Stimulated activated CD4-positive, alpha-beta T cell treated with anti-CD3 and anti-CD28 coated beads, TNF-alpha, amount 100 ng/mL, for 4 hours (primary cell): ENCODE measurements at places on chromosomes 13 and 19.

DNA sequence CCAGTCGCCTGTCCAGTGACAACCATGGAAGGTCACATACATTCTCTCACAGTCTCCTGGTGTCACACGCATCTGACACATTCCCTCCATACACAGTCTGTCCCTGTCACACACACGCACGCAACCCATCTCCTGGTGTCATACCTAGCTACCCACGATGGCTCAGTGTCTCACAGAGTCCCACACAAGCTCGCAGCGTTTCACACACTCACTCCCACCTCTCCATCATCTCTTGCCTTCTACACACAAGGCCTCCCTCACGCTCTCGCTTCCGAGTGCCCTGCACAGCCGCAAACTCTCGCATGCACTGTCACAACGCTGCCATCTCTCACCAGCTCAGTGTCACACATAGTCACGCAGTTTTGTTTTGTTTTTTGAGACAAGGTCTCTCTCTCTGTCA is 1.2 kb upstream of the GNG8 start:
- DNase-seq = no peak

DNA sequence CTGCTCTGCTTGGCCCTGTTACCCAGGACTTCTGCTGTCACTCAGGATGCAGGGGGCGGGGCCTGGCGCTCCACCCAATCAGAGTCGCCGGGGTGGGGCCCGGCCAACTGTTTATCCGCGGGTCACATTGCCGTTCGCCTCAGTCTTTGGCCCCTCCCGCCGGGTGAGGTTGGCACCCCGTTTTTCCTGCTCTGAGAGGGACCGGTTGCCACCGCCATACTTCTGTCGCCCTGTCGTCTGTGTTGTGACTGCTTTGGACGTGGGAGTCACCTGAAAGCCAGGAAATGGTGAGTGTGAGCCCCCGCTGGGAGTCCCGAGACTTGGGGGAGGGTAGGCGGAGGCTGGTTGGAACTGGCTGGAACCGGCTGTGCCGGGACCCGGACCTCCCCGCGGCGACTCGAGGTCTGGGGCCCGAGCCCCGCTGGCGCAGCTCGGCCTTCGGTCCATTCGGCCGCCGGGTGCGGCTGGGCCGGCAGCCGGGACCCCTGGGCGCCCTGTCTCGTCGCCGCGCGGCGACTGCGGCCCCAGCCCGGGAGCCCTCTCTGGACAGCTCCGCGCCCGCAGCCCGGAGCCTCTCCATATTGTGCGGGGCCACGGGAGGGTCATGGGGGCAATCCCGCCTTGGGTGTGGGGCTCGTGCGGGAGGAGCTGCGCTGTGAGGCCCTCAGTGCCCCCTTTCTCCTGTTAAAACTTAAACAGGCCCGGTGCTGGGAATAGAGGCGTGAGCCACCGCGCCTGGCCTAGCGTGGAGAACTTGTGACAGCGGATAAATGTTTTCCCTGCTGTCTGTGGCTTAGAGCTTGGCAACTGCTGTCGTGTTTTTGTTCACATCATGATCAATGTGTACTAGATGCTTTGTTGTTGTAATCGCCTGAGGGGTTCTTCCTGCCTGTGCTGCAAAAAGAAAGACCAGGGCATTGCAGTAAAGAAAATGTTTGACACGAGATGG is at the start of gene ZNF844:
TSS of gene ZNF844 (plus strand) at position 142 of the 949 bp plus-strand sequence. CDS start at position 285, 143 bp downstream.
- DNase-seq = peak; percentile 46

- DNase-seq = no peak
These were observed 1.7 kb downstream of the CEACAM5 start for GRCh38 chr19:41709951-41710645.

- DNase-seq = no peak
These were observed 5.4 kb upstream of the NDUFB7 start for GRCh38 chr19:14577264-14577663.

- DNase-seq = no peak
These were observed 19.4 kb upstream of the GSX1 start for GRCh38 chr13:27772651-27773425.

- DNase-seq = no peak
These were observed 23.6 kb downstream of the PROZ start for GRCh38 chr13:113182046-113182445.

DNA sequence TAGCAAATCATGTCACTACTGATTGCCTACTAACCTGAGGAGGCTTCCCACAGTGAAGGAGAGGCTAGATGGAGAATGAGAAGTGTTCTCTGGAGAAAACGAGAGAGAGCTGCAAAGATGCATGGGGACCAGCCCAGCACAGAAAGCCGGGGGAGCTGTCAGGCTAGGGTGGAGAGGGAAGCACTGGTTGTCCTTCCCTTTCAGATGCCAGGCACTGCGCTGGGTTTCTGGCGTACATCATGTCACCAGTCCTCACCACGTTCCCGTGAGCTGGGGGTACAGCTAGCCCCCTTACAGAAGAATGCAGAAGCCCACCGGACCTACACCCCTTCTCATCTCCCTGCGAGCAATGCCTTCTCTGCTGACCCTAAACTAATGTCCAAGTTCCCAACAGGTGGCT is 86.0 kb downstream of the STK24 start:
- DNase-seq = no peak

DNA sequence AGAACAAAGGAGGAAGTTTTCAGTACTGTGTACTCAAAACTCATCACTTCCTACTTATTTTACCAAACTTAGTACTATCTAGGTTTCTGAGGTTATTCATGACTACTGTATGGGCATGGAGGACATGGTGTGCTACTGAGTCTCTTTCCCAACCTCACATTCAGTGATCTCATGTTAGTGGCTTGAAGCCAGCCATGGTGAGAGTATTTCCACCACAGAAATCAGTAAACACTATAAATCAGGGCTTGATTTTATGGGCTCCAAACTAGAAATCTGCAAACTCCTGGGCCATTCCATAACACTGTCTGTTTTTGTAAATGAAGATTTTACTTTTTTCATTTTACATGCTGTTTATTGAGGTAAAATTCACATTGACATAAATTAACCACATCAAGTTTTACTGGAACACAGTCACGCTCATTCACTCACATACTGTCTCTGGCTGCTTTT is 19.7 kb downstream of the MED26 start:
- no peak for DNase-seq

DNA sequence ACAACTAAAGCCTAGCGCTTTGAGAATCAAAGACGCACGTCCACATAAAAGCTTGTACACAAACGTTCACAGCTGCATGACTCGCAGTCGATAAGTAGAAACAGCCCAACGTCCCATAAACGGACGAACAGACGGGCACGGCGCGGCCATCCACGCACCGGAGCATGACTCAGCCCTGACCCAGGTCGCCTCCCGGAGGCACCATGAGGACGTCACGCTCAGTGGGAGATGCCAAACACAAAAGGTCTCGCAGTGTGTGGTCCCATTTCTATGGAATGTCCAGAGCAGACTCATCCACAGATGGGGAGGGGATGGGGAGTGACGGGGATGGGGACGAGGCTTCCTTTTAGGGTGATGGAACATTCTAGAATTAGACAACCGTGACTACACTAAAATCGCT is 9.4 kb downstream of the POLRMT start:
- no peak for DNase-seq

GRCh38 chr19:892894-893689 is at the start of the genes MED16 and RNU6-9:
Gene MED16 (minus strand): TSS chr19:893187. CDS start chr19:891131, 2,056 bp downstream.
Gene RNU6-9 (plus strand): TSS chr19:893484.
- peak; percentile 85 for DNase-seq

GRCh38 chr13:76016799-76017400 is 380.8 kb downstream of the LMO7 start:
- no peak for DNase-seq

- no peak for DNase-seq
These were observed 37.6 kb upstream of the C1QTNF9 start for GRCh38 chr13:24271601-24272451.

GRCh38 chr19:15534957-15535864 is 26.9 kb downstream of the CYP4F22 start:
- DNase-seq = no peak

DNA sequence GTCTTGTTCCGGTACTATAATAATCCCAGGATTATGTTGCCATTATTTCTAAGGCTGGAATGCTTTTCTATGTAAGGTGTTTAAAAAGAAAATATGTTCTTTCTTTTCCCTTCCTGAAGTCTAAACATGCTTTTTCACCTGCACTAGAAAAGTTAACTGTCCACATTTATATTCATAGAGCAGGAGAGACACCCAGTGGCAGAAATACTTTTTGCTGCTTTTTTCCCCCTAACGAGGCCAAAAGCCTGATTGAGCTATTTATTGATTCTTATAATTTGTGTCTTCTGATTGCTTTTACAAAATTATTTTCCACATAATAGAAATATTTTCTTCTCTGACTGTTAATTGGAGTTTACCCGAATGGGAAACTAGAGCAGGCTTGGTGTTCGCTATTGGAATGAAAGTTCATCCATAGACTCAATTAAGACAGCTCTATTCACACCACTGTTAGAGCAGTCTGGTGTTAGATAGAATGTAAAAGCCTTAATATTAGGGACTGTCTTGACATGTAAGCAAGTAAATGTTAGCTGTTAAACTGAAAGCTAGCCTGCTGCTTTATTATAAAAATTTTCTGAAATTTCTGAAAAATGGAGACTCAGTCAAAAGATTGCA is 15.8 kb downstream of the GPR180 start:
- DNase-seq = no peak

- DNase-seq = no peak
These were observed 6.3 kb downstream of the MAMSTR start for GRCh38 chr19:48713041-48713863.

DNA sequence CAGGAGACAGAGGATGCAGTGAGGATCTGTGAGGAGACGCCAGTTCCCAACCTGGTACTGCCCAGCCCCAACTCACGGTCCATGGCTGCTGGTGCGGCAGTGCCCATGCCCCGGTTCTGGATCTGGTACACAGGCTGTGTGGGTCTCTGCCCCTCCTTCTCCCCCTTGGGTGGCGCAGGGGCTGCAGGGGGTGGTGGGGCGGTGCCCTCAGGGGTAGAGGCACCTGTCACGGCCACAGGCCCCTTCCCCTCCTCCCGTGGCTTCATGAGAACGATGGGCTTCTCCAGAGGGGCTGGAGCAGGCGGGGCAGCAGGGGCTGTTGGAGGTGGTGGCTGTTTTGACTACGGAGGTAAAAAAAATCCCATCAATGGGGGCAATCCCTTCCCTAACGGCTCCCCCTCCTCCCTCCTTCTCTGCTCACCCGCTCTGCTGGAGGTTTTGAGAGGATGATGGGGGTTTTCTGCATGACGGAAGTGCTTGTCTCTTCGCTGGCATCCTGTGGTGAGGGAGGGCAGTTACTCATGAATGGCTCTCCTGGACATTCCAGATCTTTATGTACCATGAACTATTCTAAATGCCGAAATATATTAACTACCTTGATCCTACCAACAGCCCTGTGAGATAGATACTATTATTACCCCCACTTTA is 7.1 kb downstream of the SMG9 start:
- no peak for DNase-seq

GRCh38 chr13:52158629-52159158 is 703 bp downstream of the NEK3 start:
- DNase-seq = no peak

- DNase-seq = no peak
These were observed 67.8 kb downstream of the FGF9 start for GRCh38 chr13:21738630-21739029.

DNA sequence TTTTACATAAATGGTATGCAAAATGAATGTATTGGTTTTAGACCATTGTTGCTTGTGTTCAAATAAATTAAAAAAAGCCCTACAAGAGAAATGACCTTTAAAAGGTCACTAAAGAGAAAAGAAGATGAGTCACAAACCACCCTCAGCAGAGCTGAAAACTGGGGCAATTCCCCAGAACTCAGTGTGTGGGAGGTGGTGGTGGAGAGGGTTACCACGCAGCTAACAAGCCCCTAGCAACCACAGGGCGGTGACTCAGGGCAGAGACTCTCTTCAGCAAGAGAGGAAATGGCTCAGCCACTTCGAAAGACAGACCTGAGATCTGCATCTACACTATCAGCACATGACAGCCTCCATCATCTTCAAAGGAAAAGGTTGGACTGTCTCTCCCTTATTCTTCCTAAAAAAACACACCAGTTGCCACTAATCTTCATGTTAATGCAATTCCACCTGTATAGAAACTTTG is 29.4 kb upstream of the NDFIP2 start:
- peak; percentile 60 for DNase-seq

- DNase-seq = no peak
These were observed 366.0 kb upstream of the ZNF507 start for GRCh38 chr19:31979362-31979761.

DNA sequence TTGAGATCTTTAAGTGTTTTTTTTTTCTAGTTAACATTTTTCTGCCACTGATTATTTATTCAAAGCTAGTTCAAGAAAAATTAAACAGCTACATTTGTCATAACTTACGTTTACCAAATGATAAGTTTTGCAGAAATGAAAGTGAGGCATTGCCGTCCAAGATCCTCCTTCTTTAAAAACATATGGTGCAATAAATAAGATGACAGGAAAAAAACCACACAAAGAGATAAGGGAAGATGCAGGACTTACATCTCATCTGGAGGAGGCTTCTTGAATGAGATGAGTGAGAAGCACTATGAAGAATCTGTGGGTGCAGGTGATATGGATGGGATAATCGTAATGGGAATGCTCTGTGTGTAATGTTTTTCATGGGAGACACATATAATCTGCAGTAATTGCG is 12.4 kb downstream of the TNFSF13B start:
- no peak for DNase-seq

DNA sequence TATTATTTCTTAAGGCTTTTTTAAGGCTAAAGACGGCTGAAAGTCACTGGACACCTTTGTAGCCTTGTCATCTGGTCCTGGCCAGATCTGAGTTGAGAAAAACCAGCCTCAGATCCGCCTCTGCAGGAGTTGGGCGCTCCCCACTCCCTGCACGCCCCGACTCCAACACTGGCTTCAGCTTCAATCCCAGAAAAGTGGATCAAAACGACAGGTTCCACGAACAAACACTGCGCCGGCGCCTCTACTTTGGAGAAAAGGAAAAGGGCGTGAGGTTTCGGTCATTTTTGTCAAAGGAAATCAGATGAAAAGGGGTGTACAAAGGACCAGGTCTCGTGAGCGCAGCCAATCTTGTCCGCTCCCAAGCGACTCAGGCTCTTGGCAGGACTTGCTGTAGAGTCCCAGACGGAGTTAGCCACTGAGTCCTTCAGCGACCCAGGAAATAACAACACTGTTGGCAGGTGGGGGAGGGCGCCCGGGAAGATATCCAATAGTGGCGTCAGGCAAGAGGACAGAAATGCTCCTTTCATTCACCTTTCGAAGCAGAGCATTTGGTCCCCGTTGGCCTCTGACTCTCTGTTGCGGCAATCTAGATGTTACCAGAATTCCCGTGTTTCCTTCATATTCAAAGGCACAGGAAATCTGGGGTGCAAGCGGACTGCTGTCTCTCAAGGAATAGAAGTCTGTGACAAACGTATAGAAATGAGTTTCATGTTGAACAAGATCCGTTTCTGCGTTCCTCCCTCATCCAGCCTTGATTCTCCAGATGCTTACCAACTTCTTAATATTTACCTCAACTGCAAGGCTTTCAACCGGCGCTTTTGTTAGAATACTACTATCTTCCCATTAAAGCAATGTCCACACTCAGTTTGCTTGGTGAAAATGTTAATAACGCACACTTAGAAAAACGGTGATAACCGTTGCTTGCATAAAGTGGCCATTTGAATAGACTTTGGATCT is 1.8 kb upstream of the CCNA1 start:
- DNase-seq = no peak

DNA sequence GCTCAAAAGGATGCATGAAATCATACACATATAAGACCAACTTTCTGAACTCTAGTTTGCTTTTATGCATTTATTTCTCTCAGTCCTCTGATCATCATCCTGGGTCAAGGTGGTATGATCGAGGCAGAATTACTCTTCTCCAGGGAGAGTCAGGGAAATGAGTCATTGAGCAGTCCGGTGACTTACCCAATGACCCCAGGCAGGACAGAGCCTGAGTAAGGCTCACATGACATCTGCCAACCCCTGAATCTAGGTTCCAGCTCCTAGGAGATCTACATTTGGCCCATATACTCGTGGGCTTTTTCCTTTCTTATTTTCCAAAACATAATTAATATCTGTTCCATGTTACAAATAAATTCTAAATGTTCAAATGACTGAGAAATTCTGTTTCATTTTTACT is 502.3 kb downstream of the FOXO1 start:
- DNase-seq = no peak
